ENCODE measurements at places on chromosomes 2 and 18.

GRCh38 chr2:129661935-129662334 is 317.5 kb upstream of the RAB6C start:
- DNase-seq, result peak; percentile 81

DNA sequence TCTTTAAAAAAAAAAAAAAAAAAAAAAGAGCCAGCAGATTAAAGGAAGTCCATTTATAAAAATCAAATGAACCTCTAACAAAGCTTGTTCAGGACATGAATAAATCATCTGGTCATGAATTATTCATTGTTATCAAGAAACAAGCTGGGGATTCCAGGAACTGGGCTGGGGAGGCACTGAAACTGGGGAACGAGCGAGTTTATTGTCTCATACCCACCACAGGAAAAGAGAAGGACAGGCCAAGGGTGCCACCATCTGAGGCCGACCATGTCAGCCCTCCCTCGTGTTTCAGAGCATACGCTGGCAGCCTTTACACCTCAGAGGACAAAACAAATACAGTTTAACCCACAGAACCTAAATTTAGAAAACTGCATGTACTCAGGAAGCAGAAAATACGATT is 164.2 kb downstream of the VWC2L start:
- no peak for DNase-seq

- DNase-seq, result no peak
Observed at GRCh38 chr2:32680942-32681341, 53.1 kb downstream of the TTC27 start.

DNA sequence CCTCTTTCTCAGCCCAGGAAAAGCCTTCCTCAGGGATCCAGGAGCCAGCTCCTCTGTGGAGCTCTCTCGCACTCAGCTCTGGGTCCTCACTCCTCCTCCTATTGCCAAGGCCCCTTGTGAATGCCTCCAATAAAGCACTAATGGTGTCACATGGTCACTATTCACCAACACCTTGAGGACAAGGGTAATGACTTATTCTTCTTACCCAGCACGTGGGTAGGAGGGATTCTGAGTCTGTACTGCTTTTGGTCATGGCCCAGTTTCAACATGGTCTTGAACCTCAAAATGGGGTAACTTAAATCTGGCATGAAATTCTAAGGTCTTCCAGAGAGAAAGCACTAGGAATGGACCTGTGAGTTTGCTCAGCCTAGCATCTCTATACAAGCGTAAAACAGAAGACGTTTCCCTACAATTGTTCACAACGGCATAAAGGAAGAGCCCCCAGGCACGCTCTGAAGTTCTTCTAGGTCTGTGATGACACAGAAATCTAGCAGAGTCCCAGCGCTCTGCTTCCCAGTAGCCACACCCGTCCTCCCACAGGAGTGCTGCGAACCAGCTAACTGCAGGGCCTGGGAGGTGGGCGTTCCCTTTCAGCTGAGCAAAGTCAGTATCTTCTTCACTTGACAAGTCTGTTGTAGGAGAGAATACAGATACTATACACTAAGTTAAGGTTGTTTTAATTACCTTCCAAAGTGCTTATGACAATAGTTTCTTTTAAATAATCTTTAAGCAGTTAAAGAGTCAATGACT is 14.6 kb upstream of the KIDINS220 start:
- peak; percentile 27 for DNase-seq

- DNase-seq, result no peak
Observed at GRCh38 chr2:40130251-40130994, 321.5 kb downstream of the SLC8A1 start.

DNA sequence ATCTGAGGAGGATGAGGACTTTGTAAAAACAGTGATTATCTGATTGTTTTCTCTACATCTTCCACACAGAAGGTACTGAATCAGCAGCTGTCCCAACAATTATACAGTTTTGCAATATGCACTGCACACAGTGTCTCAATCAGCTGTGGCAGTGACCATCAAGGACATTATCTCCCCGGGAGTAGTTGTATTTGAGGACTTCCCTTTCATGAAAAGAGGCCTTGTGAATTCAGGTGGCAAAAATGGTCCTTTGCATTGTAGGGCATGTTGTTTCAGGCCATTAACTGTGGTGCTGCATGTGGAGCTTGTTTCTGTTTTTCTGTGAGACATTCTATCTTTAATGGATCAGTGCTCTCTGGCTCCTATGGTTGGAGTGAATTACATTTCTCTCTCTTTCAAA is 779.4 kb upstream of the FSHR start:
- no peak for DNase-seq

DNA sequence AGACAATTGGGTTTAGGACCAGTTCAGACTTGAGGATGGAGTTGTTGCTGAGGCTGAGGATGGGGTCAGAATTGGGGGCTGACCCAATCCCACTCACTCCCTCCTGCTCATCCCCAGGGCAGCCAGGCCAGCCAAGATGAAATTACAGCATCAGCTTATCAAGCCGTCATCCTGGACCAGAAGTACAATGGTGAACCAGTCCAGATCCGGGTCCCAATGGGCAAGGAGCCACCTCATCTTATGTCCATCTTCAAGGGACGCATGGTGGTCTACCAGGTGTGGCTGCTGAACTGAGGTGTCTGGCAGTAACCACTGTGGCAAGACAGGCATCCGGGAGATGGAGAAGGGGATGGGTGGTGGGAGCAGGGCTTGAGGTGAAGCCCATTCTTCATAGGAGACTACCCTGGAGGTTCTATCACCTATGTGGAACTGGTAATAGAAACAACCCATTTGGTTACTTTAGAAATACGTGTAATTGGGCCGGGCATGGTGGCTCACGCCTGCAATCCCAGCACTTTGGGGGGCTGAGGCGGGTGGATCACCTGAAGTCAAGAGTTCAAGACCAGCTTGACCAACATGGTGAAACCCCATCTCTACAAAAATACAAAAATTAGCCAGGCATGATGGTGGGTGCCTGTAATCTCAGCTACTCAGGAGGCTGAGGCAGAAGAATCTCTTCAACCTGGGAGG is 13.9 kb downstream of the VIL1 start:
- DNase-seq, result no peak

GRCh38 chr2:232142049-232142448 is 180.5 kb downstream of the DIS3L2 start:
- DNase-seq, result peak; percentile 29

GRCh38 chr2:207792244-207792785 is 22.6 kb upstream of the FZD5 start:
- no peak for DNase-seq

- peak; percentile 34 for DNase-seq
Observed at GRCh38 chr2:241105641-241106040, 3.6 kb upstream of the MTERF4 start.

GRCh38 chr2:189791338-189792042 is 7.2 kb downstream of the PMS1 start:
- no peak for DNase-seq

DNA sequence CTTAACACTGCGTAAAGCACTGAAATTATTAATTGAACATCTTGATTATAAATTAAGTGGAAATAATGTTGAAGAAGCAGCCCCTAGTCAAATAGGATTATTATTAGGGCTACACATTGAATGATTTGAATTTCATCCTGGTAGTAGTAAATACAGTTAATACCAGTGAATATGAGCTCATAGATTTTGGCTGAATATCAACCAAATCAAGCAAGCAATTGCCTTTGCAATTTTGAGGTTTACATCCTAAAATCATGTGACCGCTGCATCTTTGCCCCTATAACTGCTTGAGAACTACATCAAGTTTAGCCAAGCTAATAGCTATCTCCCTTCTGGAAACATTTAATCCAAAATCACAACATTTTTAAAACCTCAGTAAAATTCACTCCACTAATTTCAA is 801.2 kb upstream of the PIK3C3 start:
- no peak for DNase-seq

GRCh38 chr2:147546109-147546508 is 298.7 kb upstream of the ACVR2A start:
- DNase-seq, result no peak

DNA sequence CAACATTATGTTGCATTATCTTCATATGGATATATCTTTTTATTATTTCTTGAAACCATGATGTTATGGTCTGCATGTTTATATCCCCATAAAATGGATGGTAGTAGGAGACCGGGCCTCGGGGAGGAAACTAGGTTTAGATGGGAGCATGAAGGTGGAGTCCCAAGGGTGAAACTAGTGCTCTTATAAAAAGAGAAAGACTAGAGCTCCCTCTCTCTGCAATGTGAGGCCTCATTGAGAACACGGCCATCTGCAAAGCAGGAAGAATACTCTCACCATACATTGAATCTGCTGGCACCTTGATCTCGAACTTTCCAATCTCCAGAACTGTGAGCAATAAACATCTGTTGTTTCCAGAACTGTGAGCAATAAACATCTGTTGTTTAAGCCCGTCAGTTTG is 64.0 kb downstream of the NXPH2 start:
- DNase-seq, result peak; percentile 10

GRCh38 chr2:40325116-40325515 is 126.8 kb downstream of the SLC8A1 start:
- DNase-seq, result no peak

DNA sequence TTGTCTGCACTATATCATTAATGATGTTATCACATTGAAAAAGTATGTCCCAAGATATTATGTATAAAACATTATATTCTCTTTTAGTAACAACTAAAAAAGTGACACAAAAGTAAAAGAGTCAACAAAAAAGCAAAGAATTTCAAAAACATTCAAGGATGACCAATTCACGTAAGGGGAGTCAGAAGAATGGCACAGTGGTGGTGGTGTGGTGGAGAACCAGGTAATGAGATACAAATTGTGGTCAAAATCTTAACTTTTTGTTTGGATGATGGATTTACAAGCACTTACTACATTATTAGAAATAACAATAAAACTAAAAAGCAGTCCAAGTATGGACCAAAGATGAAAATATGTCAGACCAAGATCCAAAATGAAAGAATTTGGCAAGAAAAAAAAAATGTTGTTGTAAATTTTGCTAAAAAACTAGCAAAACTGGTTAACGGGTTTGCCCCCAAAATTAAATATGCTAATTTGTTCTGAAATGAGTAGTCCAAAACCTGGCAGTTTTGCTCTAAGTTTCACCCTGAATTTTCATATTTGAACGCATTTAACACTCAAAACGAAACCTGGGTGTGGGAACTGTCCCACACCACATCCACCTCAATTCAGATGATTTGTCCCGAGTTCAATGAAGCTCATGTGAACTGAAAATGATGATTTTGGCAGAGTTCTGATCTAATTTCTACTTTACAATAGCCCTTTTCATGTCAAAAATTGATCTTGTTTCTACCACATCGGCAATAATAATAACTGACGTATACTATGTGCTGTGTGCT is 135.8 kb downstream of the IKZF2 start:
- no peak for DNase-seq

DNA sequence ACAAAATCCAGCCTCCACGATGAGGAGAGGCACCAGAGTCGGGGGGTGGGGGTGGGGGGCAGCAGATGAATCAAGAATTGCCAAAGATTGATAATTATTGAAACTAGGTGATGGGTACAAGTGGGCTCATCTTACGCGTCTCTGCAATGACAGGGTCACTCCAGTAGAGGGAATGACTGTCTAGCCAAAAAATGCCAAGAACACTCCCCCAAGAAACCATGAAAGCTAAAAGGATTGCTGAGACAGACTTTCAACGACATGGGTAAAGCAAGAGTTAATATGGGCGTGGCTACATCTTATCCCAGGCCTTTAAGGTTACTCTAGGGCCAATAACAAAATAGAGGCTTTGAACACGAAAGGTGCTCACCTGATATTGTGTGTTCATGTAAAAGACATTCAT is 86.5 kb downstream of the STK39 start:
- DNase-seq, result no peak

DNA sequence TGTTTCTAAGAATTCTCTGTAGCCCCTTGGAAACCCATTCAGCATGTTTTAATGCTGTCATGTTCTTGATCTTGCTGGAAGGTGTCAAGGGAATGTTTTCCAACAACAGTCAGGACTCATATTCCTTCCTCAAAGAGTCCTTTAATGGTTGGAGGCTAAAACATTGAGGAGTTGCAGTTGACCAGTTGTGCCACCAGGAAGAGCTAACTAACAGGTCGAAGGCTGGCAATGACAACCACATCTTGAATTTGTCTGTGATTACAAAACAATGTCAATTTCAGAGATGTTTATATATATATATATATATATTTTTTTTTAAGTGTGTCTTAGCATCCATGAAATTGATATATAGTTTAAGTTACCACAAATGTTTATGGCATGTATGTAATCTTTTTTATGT is 151.5 kb downstream of the INO80D start:
- no peak for DNase-seq

DNA sequence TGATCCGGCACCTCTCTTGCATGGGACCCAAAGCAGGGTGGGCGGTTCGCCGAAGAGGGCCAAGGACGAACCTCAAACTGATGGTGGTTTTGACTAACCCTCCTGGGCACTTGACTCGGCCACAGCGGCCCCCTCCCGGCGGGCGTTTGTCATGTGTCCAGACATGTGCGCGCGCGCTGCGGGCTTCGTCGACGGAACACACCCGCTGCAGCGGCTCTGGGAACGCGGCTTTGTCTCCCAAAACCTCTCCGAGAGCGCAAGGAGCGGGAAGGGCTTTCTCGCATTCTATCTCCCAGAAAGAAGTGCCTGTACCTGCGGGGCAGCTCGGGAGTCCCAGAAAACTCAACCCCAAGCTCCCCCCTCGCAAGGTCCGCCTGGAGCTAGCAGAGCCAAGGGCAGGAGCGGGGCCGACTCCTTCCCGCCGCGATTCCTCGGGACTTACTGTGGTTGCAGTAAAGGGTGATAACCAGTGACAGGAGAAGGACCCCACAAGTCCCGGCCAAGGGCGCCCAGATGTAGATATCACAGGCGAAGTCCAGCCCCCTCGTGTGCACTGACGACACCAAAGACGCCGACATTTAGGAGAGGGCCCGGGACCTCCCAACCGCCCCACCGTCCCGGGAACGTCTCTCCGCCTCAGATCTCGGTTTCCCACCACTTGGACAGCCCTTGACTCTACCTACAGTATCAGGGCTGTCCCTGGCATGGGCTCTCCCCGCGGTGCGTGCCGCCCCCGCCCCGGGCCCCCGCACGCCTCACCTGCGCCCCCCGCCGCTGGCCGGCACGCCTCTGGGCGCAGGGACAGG is 1.6 kb downstream of the CD8A start:
- DNase-seq, result no peak

GRCh38 chr2:147096671-147097070 is 748.2 kb upstream of the ACVR2A start:
- no peak for DNase-seq

GRCh38 chr2:40181855-40182254 is 270.0 kb downstream of the SLC8A1 start:
- DNase-seq, result no peak

DNA sequence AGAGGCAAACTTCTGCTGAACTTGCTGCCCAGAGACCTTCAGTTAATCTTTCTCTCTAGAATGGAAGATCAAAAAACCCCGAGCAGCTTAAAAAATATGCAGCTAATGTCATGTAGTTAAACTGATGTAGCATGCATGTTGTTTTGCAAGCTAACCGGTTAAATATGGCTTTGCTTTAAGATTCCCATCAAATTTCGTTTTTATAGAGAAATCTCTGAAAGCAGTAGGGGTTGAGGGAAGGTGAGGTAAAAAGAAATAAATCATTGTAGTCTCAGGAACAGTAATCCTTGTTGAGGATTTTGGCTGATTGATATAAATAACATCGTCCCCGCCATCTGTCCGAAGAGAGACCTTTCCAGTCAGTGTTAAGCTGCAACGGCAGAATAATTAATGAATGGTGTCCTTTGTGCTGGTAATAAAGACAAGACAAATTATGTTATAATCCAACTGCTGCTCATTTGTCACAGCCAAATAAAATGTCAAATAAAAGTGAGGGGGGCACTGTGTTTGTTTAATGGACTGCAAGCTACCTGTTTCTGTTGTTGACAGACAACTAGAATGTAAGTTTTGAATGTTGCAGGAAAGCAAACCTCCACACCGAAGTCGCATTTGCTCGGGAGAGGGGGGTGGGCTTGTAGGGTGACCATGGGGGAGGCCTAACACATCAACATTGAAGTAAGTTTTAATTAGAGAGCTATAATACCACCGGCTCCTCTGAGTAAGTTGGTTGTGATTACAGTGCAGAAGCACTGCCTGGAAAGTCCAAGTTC is 555.5 kb downstream of the ARHGAP15 start:
- DNase-seq, result peak; percentile 49

Measured in NCI-H2171 treated with DMSO at 0.1 percent for 48 hours (cell line).